Effector memory CD4-positive, alpha-beta T cell (primary cell): ENCODE measurements at places on chromosomes 12 and 14.

GRCh38 chr12:92432724-92433441 lies 269.9 kb upstream of the PLEKHG7 start:
- DNase-seq = no peak

DNA sequence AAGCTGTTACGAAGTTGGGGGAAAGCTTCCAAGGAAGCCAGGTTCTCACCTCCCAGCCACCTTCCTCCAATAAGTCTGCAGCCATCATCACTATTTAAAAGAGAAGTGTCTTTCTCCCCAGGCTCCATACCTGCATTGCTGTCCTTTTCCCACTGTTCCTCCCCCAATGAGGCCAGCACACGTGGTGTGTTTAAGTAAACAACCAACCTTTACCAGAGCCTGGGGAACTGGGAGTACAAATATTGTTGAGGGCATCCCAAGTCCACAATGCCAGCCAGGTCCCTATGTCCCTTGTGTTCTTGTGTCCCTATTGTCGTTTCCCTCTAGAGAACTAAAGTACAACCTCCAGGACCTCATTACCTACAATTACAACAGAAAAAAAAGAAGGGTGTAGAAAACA lies 49.2 kb upstream of the PNMA1 start:
- no peak for DNase-seq

DNA sequence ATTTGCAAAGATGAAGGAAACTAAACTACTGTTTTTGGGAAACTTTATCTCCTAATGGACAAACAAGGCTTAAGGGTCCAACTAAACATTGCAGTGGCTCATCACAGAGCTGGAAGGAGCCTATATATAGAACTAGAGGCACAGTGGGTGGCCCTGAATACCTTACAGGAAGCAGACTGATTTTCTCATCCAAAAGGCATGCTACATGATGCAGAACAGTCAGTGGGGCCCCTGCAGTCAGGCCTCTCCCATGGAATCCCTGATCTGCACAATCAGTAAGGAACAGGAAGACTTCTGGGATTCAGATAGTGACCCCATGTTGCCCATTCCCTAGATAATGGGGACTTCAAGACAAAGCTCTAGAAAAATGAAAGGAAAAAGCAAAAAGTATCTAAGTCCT lies 1.9 kb upstream of the LLPH start:
- no peak for DNase-seq

- no peak for DNase-seq
Observed at GRCh38 chr12:46124132-46124847, 133.9 kb upstream of the SCAF11 start.

DNA sequence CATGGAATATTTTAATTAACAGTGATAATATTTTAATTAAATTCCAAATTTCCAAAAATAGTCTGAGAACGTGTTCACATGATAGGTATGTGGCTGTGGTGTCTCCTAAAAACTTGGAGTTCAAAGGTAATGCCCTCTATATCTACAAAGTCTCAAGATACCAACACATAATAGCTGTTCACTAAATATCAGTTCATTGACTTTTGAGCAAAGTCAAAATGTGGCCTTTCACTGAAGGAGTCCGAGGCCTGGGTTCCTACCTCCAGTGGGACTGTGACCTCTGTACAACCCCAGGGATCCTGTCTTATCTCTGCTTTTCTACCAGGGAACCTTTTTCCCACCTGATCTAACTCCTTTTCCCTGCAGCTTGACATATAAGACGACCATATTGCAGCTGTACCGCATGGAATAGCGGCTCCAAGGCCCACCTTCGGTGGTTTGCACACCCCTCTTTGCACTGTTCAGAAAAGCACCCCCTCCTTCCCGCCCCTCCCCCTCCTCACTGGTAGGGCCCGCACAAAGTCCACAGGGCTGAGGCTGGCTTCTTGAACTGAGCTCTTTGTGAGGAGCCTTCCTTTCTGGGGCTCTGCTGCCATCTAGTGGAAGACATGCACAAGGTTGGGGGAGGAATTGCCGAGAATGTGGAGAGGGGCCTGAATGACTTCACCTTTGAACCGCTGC lies 3.1 kb downstream of the CCND2 start:
- peak; percentile 73 for DNase-seq

- DNase-seq = no peak
Observed at GRCh38 chr14:32545095-32545494, 216.0 kb downstream of the AKAP6 start.

DNA sequence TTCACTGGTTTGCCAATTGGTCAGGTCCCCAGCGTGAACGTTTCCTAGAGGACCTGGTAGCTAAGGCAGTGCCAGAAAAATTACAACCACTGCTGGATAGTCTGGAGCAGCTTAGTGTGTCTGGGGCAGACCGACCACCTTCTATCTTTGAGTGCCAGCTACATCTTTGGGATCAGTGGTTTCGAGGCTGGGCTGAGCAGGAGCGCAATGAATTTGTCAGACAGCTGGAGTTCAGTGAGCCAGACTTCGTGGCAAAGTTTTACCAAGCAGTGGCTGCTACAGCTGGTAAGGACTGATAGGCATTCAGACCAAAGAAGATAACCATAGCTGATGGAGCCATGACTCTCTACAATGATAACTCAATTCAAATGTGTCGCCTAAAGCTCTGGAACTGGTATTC lies 2.5 kb downstream of the C14orf119 start:
- DNase-seq = no peak

GRCh38 chr12:52223406-52224039 lies 9.5 kb upstream of the KRT7 start:
- DNase-seq = no peak

DNA sequence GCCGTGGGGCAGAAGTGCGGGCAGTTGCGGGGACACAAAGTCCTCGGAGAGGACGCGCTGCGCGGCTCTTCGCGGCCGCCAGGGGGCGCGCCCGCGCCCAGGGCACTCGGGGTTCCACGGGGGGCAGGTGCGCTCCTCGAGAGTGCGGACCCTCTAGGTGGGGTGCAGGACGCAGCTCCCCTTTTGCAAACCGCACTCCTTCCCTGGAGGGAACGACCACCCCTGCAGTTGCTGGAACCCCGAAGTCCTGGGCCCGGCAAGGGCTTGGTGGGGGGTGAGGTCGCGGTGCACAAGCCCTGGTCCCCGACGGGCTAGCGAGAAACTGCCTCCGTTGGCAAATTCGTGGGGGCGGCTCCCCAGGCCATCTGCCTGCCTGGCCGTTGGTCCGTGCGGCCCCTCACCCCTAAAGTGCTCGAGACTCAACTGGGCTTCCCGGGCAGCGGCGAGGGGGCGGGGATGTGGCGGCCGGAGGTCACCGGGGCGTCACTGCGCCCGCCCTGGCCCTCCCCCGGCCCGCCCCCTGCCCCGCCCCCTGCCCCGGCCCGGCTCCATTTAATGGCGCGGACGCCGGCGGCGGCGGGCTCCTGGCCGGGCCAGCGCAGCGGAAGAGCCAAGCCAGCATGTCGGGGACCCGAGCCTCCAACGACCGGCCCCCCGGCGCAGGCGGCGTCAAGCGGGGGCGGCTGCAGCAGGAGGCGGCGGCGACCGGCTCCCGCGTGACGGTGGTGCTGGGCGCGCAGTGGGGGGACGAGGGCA lies at the start of gene ADSS1:
Gene ADSS1, plus strand, starts transcription at position 579 of the 756 bp plus-strand sequence. Its CDS starts 42 bp downstream, at position 621.
- peak; percentile 55 for DNase-seq

DNA sequence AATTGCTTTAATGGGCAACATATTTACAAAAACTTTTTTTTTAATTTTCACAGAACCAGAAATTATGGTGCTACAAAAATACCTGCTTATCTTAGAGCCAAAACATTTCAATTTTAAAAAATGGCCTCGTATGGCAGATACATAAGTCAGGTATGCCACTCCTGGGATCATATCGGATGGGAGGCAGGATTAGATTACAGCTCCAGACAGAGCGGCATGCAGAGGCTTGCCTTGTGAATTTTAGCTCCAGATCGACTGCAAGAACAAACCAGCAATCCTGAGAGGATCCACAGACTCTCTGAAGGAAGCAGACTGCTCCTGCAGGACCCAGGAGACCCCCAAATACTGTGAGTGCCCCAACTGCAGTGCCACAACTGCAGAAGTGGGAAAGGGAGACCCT lies 169.3 kb upstream of the AMIGO2 start:
- DNase-seq = no peak

DNA sequence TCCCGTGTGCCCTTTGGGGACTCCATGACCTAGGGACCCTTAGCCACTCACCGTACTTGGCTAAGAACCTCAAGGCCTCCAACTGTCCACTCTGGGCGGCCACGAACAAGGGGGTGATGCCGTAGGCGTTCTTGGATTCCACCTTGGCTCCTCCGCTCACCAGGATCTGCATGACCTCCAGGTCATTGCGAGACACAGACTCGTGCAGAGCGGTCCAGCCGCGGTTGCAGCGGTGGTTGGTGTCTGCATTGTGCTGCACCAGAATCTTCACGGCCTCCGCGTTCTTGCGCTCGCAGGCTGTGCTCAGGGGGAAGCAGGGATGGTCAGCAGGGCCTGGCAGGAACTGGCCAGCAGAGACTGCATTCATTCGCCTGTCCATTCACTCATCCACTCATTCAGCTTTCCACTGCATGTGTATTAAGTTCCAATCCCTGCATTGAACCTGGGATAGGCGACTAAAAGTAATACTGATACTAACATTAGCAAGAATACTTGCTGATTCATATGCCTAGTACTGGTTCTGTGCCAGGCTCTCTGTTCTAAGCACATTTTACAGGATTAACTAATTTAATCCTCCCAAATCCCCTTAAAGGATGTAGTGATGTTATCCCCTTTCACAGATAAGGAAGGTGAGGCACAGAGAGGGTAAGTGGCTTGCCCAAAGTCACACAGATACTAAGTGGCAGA lies 23.9 kb downstream of the FAM181A start:
- DNase-seq = no peak

- DNase-seq = no peak
Observed at GRCh38 chr14:90819734-90820393, 3.6 kb upstream of the TTC7B start.

DNA sequence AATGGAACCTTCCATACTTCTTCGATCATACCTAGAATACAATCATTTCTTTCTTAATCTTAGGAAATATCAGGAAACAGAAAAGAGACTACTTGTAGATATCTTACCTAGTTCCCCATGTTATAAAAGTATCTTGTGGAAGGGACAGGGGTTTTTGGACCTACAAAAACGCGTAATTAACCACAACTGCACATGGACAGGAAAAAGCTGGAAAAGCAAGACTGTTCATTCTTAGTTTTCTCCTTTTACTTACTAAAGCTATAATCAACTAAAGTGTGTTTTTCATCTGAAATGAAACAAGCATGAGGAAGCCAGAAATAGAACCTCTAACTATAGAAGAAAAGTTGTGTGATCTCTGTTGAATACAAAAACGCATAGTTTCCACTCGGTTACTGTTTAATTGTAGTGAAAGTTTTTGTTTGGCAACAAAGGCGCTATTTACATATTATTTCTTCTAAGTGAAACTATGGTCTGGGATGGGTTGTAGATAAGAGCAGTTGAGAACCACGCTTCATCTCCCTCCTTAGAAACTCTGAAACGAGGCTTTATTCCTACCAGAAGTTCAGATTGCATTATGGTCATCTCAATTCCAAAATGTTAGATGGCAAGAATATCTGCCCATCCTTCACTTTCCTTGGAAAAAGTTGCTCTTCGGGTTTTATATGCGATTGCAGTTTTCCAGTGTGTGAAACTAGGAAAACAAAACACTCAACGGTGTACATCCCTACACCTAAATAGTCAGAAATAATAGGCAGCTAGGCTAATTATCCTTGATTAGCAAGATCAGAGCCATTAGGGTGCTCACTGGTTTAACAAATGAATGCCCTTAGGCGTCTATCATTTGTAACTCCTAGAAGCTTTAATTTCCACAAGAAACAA lies 1.1 kb downstream of the BCAT1 start:
- DNase-seq = no peak
